ENCODE measurements at places on chromosomes 3 and 15. TPM values are rescaled to one million over a fixed set of nuclear protein-coding genes. Genes with fewer than 3 reads are reported as not detected.

The SLC7A14 gene
- total RNA-seq = 2.2 TPM

The UPK1B gene
- 0.32 TPM for total RNA-seq

The LSAMP gene
- 0.64 TPM for total RNA-seq

The MFSD1 gene
- total RNA-seq = 95.7 TPM

The CLDN1 gene
- 14.2 TPM for total RNA-seq

The CX3CR1 gene
- not detected for total RNA-seq

The LTF gene
- not detected for total RNA-seq

The NMB gene
- 1.9 TPM for total RNA-seq

The PAQR9 gene
- total RNA-seq = not detected

The SH3GL3 gene
- under 0.01 TPM for total RNA-seq

The EFHB gene
- total RNA-seq = under 0.01 TPM

The WDR93 gene
- under 0.01 TPM for total RNA-seq

The RBM6 gene
- 61.7 TPM for total RNA-seq

The CTDSPL2 gene
- total RNA-seq = 49.3 TPM
